ENCODE measurements at places on chromosomes 1 and 21.

DNA sequence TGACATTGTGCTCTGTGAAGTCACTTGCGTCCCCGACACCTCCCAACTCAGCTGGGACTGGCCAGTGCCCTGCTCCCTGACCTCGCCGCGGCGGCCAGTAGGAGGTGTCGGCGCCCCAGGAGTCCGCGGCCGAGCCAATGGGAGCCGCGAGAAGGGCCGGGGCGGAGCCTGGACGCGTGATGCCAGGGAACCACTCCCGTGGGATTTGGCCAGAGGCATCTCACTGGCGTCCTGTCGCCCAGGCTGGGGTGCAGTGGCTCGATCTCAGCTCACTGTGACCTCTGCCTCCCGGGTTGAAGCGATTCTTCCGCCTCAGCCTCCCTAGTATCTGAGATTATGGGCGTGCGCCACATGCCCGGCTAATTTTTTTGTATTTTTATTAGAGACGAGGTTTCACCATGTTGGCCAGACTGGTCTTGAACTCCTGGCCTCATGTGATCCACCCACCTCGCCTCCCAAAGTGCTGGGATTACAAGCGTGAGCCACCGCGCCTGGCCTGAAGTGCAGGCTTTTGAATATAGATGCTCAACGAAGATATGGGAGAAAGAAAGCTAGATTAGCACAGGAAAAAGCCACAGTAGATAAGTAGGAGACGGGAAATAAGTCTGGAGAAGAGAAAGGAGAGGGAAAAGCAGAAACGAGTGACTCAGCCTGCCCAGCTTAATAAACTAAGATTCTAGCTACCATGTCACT, 38.0 kb downstream of the ZBTB8OS start:
- H3K27ac ChIP-seq = no peak overlapping the region
- H3K36me3 ChIP-seq = no peaks in the 10 kb centered on the region
- peak overlapping the region; percentile 69 for H3K4me3 ChIP-seq
- no peaks in the 10 kb centered on the region for H3K27me3 ChIP-seq
- peak; percentile 64 for DNase-seq
- peaks cover 2% of the 10 kb centered on the region for H3K4me1 ChIP-seq

DNA sequence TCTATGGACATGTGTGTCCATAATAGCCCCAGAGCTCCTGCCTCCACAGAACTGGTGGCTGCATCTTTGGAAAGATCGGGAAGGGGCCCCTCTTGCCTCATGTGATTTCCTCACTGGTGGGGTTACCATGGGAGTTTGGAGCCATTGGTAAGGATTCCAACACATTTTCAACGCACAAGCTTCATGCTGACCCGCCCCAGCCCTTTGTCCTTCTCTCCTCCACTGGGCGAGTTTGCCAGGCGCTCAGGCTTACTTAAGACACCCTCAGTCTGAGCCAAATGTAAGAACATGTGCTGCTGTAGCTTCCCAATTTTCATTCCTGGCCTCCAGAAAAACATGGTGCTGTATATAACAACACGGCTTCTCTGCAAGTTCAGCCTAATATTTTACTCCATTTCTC, 72.4 kb downstream of the ATP5PO start:
- no peak overlapping the region for H3K27ac ChIP-seq
- no peak overlapping the region for H3K4me3 ChIP-seq
- no peaks in the 10 kb centered on the region for H3K36me3 ChIP-seq

DNA sequence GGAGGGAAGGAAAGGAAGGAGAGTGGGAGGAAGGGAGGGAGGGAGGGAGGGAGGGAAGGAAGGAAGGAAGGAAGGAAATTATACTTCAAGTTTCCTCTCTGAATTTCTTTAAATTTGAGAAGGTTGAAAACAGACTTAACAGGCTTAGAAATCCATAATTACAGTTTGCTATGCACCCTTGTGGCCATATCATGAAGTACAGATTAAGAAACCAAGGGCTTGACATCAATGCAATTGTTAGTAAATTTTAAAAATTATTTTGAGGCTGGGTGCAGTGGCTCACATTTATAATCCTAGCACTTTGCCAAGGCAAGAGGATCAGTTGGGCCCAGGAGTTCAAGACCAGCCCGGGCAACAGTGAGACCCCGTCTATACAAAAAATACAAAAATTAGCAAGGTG, 14.4 kb downstream of the ANP32E start:
- DNase-seq = no peak
- H3K27me3 ChIP-seq = no peaks in the 10 kb centered on the region
- H3K36me3 ChIP-seq = peaks cover 44% of the 10 kb centered on the region

DNA sequence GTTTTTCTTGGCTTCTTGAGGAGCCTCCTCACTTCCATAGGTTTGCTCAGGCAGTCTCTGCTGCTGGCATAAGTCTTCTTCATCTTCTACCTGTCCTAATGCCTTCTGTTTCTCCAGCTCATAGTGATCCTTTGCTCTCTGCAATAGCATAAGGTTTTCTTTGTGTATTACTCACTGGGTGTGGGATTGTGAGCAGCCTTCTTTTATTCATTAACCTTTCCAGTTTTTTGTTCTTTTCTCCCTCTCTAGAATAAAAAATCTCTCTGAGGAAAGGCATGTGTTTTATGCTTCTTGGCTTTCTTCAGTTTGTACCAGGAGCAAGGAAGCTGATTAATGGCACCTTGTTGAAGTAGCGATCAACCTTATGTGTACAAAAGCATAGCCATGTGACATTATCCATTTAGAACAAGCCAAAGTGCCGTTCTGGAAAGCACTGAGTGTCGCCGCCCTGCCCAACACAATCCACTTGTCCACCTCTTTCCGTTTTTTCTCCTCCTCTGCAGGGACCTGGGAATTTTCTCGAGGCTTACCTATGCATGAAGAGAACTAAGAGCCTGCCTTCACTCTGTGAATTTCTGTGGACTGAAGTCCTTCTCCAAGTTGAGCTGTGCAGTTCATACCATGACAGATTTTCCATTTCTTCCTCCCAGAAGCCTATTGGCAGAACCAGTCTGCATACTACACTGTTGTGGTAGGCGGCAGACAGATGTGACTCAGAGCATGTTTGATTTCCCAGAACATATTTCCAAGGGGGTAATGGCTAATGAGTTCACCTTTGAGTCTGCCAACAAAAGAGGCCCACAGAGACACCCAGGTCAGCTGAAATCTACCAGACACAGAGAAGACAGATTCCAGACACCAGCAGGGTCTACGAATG, 39.0 kb downstream of the DPT start:
- no peak for DNase-seq
- H3K27me3 ChIP-seq = peaks cover 8% of the 10 kb centered on the region
- H3K36me3 ChIP-seq = no peaks in the 10 kb centered on the region
- H3K27ac ChIP-seq = no peak overlapping the region
- no peak overlapping the region for H3K4me3 ChIP-seq

GRCh38 chr1:236880209-236880608, 85.1 kb downstream of the MTR start:
- no peak for DNase-seq
- H3K4me3 ChIP-seq = no peak overlapping the region
- H3K4me1 ChIP-seq = peaks cover 3% of the 10 kb centered on the region
- H3K36me3 ChIP-seq = peaks cover 13% of the 10 kb centered on the region
- H3K27ac ChIP-seq = no peak overlapping the region
- no peaks in the 10 kb centered on the region for H3K27me3 ChIP-seq

- H3K36me3 ChIP-seq = no peaks in the 10 kb centered on the region
- H3K4me3 ChIP-seq = no peak overlapping the region
- peaks cover 9% of the 10 kb centered on the region for H3K27me3 ChIP-seq
- no peaks in the 10 kb centered on the region for H3K4me1 ChIP-seq
- no peak overlapping the region for H3K27ac ChIP-seq
- DNase-seq = no peak
Observed at GRCh38 chr1:48025076-48025475, 27.9 kb upstream of the TRABD2B start.

DNA sequence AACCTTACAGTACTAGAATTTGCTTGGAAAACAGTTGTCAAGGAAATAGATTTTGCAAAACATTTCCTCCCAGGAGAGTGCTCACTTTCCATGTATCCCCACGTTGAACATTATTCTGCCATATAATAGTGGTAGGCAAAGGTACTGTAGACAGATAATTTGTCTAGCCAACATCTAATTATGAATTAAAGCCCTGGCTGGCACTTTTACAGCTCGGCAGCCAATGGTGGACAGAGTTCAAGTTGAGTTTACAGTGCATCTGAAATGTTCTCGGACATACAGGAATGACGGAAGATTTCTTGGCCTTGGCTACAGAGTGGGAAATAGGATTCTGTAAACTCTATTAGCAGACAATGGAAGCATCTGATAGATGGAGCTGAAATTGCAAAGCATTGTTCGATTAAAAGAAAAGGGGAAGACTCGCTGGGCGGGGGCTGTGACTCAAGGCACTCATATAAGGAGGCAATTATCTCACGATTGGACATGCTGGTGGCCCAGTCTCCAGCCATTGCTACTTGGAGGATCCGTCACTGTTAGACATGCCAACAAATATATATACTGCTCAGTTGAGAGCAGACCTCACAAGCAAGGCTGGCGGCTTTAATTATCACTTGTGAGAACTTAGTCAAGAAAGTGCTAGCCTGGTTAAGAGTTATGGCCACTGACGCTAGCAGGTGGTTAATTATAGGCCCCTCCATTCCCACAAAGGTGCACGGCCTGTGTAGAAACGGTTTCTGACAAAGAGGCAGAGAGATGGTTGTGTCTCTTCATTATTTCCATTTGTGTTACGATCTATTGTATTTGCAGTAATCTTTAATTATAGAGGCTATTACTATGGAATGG, 48.0 kb downstream of the MAN1C1 start:
- H3K4me3 ChIP-seq = no peak overlapping the region
- H3K36me3 ChIP-seq = no peaks in the 10 kb centered on the region
- H3K27ac ChIP-seq = no peak overlapping the region
- no peaks in the 10 kb centered on the region for H3K27me3 ChIP-seq
- peaks cover 47% of the 10 kb centered on the region for H3K4me1 ChIP-seq

DNA sequence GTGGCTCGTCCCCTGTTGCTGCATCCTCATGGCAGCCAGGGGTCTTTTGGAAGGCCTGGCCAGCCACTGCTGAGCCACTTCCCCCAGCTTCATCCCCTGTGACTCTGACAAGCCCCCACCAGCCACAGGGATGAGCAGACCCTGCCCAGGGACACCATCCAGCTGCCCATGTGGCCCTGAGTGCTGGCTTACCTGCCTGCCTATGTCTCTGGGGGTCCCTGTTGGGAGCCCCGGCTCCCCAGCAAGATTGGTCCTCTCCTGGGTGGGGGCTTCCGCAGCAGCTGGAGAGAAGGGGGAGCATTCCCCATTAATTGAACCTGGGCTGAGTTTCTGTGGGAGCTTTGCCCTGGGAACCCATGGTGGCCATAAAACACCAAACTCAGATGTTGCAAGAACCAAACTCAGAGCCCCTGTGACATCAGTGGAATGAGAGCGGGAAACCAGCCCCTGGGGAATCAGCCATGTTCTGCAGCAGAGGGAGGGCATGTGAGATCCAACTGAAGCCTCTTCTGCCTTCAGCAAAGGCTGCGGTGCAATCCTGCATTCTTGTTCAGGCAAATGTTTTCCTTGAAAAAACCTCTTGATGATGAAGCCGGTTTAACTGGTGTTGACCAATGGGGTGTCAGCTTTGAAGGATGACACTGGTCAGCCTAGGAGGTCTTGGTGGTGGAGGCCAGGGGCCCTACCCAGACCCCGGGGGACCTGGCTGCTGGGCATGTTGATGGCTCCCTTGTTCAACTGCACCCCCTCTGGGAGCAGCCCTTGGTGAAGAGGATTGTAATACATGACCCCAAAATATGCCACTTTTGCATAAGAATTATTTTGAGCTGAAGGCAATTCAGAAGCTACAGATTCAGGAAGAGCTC, 28.3 kb upstream of the COL18A1 start:
- H3K36me3 ChIP-seq = no peaks in the 10 kb centered on the region
- H3K27me3 ChIP-seq = peaks cover 13% of the 10 kb centered on the region
- no peak overlapping the region for H3K4me3 ChIP-seq
- no peak overlapping the region for H3K27ac ChIP-seq
- no peak for DNase-seq
- no peaks in the 10 kb centered on the region for H3K4me1 ChIP-seq

- no peak overlapping the region for H3K27ac ChIP-seq
- no peak overlapping the region for H3K4me3 ChIP-seq
- no peaks in the 10 kb centered on the region for H3K27me3 ChIP-seq
- no peaks in the 10 kb centered on the region for H3K4me1 ChIP-seq
- no peaks in the 10 kb centered on the region for H3K36me3 ChIP-seq
Observed at GRCh38 chr1:226894826-226895225, 24.4 kb downstream of the PSEN2 start.

- peak overlapping the region; percentile 95 for H3K27ac ChIP-seq
- H3K27me3 ChIP-seq = no peaks in the 10 kb centered on the region
- peaks cover 10% of the 10 kb centered on the region for H3K36me3 ChIP-seq
- H3K4me3 ChIP-seq = peak overlapping the region; percentile 60
Observed at GRCh38 chr1:55217226-55217986, 2.2 kb upstream of the USP24 start.

GRCh38 chr1:237959838-237960237, 69.1 kb upstream of the ZP4 start:
- no peak overlapping the region for H3K27ac ChIP-seq
- DNase-seq = no peak
- H3K4me1 ChIP-seq = no peaks in the 10 kb centered on the region
- no peaks in the 10 kb centered on the region for H3K27me3 ChIP-seq
- no peak overlapping the region for H3K4me3 ChIP-seq

DNA sequence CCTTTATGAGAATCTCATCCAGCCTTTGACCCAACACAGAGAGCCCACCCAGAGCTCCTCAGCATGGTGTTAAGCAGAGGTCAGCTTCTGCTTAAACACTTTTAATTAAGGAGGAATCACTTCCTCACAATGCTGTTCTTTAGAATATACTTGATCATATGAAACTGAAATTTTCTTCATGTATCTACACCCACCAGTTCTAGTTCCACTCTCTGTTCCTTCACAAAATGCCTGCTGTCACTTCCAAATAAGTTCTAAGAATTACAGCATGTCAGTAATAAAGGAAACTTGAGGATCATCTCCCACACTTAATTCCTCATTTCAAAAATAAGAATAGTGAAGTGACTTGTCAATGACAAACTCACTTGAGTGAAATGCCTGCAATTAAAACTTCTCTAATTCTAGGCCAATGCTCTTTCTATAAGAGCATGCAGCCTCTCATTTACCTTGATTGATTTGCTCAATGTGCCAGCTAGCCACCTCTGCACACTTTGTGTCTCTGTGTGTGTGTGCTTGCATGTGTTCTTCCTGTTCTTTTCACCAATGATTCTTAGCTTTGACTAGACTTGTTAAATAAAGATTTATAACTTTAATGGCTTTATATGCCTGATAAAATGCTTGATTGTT, 356.3 kb downstream of the PLPP3 start:
- no peak overlapping the region for H3K4me3 ChIP-seq
- H3K27ac ChIP-seq = no peak overlapping the region
- DNase-seq = no peak
- peaks cover 2% of the 10 kb centered on the region for H3K27me3 ChIP-seq

GRCh38 chr1:234134878-234135277, 230.4 kb downstream of the SLC35F3 start:
- no peaks in the 10 kb centered on the region for H3K4me1 ChIP-seq
- H3K27ac ChIP-seq = no peak overlapping the region
- H3K4me3 ChIP-seq = no peak overlapping the region
- peaks cover 3% of the 10 kb centered on the region for H3K27me3 ChIP-seq
- no peak for DNase-seq
- H3K36me3 ChIP-seq = no peaks in the 10 kb centered on the region

- H3K27ac ChIP-seq = no peak overlapping the region
- H3K4me3 ChIP-seq = peak overlapping the region; percentile 93
Observed at GRCh38 chr1:27602462-27603308, 1.3 kb downstream of the AHDC1 start.

Data from activated CD8-positive, alpha-beta T cell treated with anti-CD3 and anti-CD28 coated beads for 36 hours (primary cell).